ENCODE measurements at places on chromosomes 1 and 21. TPM values are rescaled to one million over a fixed set of nuclear protein-coding genes. Genes with fewer than 3 reads are reported as not detected.

GRCh38 chr21:28635541-28635940, 357.1 kb downstream of the LTN1 start:
- no peak for DNase-seq

The TSSK3 gene
- total RNA-seq: not detected

The CHIA gene
- total RNA-seq: not detected

DNA sequence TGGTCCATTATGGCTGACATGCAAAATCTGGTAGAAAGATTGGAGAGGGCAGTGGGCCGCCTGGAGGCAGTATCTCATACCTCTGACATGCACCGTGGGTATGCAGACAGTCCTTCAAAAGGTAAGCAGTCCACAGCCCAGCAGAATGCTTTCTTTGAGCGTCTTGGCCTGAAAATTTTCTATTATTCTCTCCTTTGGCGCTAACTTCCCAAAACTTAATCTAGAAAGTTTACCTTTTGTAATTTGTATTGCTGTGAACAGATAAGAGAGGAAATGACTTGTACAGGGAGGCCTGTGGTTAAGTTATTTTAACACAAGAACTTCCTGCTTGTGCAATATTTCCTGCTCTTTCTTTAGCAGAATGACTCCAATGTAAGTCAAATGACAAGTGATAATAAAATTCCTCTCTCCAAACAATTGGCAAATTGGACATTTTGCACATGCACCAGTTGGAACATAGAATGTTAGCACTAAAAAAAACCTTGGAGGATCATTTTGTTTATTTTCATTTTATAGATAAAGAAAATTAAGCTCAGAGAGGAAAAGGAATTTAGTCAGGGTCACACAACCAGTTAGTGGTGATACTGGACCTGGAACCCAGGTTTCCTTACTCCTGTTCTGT, 18.9 kb downstream of the CAP1 start:
- peak; percentile 56 for DNase-seq

DNA sequence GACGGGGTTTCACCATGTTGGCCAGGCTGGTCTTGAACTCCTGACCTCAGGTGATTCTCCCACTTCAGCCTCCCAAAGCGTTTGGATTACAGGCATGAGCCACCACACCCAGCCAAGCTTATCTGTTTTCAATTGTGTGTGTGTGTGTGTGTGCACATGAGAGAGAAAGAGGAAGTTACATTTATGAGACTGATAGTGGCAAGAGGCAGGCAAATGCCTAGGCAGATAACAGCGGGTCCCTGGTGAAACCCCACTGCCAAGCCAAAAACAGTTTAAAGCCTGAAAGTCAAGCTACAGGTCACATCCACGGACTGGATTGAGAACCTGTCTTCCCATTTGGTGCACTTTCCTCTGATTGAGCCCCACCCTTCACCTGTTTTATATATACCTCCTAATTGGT, 35.1 kb upstream of the IFNGR2 start:
- no peak for DNase-seq

- DNase-seq: no peak
Measured at GRCh38 chr1:183137782-183138181, 48.3 kb upstream of the LAMC2 start.

- no peak for DNase-seq
Measured at GRCh38 chr1:77275194-77275593, 6.6 kb upstream of the AK5 start.

The RYR2 gene
- not detected for total RNA-seq

DNA sequence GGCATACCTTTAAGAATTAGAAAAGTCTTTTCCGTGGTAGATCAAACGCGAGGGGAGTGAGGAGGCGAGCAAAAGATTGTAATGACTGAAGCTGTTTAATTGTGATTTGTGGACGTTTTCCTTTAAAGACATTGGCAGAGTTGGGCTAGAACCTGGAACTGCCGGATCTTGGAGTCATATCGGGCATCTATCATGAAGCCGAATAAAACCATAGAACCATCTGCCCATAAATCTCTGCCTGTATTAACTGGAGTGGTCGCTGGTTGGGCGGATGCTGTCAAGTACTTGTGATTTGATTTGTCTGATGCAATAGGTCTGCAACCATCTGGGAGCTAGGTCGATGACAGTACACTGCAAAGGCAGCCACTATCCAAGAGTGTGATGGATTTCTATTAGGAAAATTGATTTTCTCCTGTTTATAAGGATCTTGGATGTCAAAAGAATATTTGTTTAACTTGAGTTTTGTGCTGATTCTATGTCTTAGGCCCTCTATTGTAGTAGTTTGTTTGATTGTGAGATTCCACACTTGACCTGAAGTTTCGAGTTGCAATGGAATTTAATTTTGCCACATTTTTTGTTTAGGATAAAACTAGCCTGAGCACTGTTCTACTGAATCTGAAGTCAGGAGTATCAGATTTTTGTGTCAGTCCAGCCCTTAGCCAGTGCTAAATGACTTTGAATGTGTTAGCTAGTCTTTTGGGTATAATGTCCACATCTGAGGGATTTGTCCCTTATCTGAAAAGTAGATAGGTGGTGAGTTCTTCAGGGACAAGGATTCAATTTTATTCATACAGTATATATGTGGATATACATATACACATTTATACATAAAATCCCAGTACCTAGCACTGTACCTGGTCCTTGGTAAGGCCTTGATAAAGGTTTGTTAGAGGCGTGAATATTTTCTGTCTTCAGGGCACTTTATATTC, 1.2 kb downstream of the SARS1 start:
- peak; percentile 72 for DNase-seq

The SLAMF6 gene
- not detected for total RNA-seq

The C8A gene
- total RNA-seq: not detected

The CTBS gene
- total RNA-seq: 10.9 TPM

Measured in foreskin keratinocyte (primary cell).